Mammary epithelial cell (primary cell): ENCODE measurements at places on chromosomes 2 and 18.

DNA sequence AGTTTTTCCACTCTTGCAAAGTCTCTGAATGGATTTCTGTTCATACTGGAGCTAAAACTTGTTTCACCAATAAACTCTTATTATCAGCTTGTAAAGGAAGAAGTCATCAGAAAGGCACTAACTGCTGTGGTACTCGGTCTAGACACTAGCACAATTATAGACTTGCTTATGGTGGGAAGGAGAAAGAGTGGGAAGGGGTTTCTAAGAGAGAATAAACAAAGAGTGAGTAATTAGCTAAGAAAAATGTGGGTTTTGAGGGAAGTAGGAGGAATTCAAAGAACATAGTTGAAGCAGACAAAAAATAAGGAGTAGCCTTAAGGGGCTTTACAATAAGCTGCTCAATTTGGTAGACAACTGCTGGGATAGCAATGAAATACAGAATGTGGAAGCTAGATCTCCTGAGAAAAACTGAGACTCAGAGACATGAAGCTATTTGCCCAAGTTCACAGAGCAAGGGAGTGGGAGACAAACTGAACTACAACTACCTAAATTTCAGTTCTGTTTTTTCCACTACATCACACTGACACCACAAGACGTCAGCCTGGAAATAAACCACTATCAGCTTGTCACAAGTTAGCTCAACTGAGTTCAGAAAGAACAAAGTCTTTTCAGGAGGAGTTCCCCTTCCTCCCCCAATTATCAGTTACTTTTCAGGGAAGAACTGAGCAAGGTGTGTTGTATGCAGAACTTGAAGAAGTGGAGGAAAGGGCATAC lies 59.7 kb downstream of the MAP4K3 start:
- DNase-seq, result no peak

- DNase-seq, result no peak
Observed at GRCh38 chr2:234463626-234464290, 33.1 kb downstream of the ARL4C start.

DNA sequence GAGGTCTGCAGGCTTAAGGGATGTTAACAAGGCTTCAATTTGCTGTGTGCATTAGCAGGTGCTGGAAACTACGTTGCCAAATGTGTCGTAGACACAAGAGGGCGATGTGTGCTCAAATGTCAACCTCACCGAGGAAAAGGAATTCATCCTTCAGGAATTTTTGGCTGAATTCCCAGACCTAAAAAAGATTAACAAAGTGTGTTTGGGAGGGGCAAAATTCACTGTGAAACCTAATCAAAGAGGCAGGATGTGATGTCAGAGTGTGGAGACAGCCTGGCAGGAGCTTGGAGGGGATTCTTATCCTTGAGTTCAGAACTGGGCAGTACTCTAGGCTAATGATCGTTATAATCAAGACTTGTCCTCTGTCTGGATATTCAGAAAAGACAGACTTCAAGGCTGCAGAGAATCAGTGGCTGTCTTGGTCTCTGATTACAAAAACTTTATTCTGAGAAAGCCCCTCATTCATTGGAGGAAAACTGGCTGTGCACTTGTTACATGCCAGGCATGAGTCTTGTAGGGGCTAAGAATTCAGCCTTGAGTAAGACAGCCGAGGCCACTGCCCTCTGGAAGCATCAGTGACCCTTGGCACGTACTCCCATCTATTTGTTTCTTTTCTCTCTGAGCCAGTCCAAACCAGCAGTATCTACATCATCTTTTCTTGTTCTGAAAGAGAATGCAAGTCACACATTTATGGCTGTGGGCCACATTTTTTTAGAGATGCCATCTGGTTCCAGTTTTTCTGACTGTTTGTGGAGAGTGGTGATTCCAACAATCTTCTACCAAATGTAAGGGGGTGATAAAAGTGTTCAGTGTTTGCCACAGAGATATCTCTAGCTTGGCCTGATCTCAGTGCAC lies 18.7 kb upstream of the SCYGR1 start:
- peak; percentile 95 for DNase-seq

DNA sequence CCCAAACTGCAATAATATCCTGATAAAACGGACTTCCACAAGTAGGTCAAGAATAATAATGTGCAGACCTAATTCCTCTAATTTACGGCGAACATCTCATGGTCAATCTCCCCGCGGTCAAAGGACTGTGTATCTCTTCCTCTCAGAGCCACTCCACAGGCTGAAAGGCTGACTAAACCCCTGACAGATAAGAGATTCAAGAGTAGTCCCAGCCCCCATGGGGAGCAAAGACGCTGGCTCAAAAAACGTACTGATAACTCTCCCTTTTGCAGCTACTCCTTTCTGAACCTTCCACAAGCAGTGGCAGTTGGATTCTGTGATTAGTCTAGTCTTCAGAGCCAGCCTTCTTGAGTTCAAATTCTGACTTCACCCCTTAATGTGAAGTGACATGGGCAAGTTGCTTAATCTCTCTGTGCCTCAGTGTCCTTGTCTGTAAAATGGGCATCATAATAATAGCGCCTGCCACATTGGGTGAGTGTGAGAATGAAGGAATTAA lies 19.7 kb upstream of the IL18R1 start:
- no peak for DNase-seq

DNA sequence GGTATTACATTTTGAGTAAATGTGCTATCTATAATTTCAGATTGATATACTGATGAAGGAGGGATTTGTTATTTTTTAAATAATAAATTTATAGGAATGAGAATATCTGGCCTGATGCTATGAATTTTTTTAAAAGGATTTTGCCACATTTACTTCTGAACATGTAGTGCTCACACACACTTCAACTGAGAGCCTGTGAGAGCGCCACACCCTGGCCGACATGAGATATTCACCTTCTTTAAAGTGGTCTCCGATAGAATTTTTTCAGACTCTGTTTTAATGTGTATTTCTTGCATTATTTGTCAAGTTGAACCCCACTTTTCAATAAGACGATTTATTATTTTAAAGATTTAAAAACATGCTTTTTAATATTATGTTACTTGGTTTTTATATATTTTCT lies 813.3 kb downstream of the DCC start:
- no peak for DNase-seq

GRCh38 chr2:42795841-42796301 lies 3.5 kb upstream of the HAAO start:
- peak; percentile 84 for DNase-seq

GRCh38 chr2:150479075-150479915 lies 8.2 kb downstream of the RND3 start:
- peak; percentile 87 for DNase-seq

GRCh38 chr2:165833156-165833555 lies 39.1 kb upstream of the GALNT3 start:
- DNase-seq, result peak; percentile 86

GRCh38 chr2:173086518-173087213 lies 11.0 kb downstream of the MAP3K20 start:
- no peak for DNase-seq

DNA sequence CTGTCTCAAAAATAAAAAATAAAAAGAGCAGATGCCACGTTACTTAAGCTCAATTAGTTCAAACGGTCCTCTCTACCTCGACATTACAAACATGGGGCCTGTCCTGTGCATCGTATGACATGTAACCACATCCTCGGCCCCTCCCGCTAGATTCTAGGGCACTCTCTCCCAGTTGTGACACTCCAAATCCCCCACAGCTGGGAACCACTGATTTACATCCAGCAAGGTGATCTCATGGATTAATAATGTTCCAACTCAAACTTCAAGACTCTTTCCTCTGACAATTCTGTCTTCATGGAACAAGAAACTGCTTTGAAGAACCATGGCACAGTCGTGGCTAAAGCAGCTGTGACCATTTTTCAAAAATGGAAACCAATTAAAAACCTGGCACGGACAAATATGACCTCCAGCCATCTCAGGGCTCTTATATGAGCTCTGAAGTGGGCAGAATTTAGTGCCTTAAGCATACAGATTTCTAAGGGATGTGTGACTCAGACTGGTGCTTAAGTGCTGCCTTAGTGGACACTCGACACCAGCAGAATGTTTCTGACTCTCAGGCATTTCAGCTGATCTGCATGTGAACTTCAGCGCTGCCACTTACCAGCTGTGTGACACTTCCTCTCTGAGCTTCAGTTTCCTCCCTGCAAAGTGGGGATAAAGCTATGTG lies 31.7 kb upstream of the ASAP2 start:
- DNase-seq, result peak; percentile 56

DNA sequence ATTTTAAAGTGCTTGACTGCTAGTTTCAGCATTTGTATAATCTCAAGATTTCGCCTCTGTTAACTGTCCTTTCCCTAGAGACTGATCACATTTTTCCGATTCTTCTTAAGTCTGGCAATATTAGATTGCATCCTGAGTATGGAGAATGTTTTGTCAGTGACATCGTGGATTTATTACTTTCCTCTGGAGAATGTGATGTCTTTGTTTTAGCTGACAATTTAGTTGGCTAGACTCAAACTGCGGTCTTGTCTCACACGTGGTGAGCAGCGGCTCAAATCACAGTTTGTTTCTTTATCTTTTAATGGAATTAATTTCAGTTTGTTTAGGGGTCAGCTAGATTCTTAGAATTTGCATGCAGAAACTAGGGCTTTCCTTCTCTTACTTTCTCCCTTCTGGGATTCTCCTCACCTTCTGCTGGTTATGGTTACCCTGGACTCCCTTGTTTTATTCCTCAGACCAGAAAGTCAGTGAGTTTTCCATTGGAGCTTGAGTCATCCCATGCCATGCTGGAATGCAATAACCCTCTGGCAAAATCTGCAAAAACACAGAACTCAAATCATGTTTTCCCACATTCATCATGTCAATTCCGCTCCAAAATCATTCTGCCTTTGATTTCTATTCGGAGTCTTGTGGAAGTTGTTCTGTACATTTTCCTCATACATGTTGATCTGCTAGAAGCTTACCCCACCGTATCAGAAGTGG lies 327.2 kb upstream of the TRIB2 start:
- DNase-seq, result no peak

GRCh38 chr2:186187854-186188253 lies 298.2 kb upstream of the ZC3H15 start:
- no peak for DNase-seq

DNA sequence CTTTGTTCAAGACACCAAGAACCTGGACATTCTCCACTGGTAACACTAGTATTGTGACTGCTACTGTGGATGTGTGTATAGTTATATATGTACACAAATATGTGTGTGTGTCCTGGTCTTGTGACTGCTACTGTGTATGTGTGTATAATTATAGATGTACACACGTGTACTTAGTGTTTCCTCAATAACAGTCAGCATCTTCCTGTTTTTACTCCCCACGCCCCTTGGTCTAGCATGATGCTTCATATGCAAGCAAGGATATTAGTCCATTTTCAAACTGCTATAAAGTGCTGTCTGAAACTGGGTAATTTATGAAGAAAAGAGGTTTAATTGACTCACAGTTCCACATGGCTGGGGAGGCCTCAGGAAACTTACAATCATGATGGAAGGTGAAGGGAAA lies 802.7 kb downstream of the RNF144A start:
- no peak for DNase-seq

GRCh38 chr2:128667391-128667790 lies 348.7 kb upstream of the HS6ST1 start:
- no peak for DNase-seq

GRCh38 chr2:99617811-99618210 lies 128.0 kb upstream of the REV1 start:
- no peak for DNase-seq

DNA sequence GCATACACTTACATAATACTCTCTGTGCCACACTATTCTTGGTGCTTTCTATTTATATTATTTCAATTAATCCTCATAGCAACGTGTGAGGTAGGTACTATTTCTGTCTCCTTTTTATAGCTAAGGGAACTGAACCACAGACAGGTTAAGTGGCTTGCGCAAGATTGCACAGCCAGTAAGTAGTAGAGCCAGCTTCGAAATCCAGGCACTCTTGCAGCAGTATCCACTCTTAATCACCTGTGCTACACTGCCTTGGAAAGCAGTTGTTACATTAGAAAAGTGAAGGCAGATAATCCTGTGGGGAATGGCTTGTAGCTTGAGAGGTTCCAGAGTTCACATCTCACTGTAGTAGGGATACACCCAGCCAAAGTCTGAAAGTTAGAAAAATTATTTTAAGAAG lies 198.3 kb downstream of the LDLRAD4 start:
- no peak for DNase-seq

DNA sequence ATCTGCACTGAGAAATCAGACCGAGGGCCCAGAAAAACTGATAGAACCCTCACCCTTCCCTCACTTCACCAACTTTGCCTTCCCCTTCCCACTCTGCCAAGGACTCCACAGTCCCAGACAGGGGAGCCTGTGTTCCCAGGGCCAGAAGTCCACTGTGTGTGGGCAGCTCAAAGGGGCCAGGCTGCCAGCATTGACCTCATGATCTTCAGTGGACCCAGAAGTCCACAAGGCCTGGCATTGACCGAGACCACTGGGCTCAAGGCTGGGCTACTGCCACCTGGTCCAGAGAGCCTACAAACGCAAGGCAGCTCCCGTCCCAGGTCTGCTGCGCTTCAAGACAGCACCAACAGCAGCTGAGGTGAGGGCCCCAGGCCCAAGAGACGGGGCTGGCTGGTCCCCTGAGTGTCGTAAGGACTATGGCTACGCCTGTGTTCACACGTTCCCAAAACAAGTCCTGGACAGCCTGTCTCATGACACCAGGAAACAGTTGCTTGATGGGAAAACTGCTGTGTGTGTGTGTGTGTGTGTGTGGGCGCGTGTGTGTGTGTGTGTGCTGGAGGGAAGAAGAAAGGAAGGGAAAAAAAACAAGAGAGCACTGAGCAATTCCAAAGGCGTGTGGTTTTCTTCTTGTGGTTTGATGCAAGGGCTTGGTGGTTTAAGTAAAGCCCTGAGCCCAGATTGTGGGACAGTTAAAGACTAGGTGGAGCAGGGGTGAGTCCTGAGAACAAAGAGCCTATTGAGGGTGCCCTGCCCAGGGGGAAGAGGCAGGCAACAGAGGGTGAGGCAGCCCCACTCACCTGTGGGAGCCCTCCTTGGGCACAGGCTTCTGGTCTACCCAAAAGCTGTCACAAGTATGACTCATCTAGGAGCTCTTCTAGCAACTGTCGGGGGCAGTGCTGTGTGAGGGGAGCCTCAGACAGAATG lies 46.6 kb upstream of the ZBTB7C start:
- DNase-seq, result peak; percentile 100

GRCh38 chr2:39381653-39382052 lies 55.4 kb downstream of the MAP4K3 start:
- DNase-seq, result no peak

DNA sequence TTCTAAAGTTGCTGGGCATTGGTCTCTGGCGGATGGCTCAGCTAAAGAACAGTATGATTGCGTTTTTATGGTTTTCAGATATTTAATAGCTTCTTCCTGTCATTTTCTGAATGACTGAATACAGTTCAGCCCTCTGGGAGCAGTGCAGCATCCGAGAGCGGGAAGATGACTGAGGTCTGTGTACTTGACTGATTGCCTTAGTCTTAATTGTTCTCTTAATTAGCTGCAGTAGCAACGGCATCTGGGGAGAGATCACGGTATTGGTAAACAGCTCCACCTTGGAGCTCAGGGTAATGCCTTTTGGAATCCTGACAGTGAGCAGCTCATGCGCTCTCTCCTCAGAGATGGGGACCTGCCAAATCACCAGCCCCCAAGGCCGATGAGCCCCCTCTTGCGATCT lies 481.4 kb upstream of the SPRED2 start:
- DNase-seq, result no peak
